ENCODE measurements at places on chromosomes 2 and 18.

- DNase-seq = no peak
Observed at GRCh38 chr2:62760026-62760425, 54.5 kb downstream of the EHBP1 start.

- peak; percentile 51 for DNase-seq
Observed at GRCh38 chr18:62420513-62421209, 95.6 kb downstream of the TNFRSF11A start.

DNA sequence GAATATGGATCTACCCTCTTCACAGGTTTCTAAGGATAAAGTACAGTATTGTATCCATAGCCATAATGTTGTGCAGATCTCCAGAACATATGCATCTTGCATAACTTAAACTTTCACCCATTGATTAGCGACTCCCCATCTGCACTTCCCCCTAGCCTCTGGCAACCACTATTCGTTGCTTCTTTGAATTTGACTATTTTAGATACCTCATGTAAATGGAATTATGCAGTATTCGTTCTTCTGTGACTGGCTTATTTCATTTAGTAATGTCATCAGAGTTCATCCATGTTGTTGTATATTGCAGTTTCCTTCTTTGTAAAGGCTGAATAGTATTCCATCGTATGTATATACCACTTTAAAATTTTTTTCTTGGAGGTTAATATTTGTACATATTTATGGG lies 128.9 kb downstream of the SMAD7 start:
- no peak for DNase-seq

- no peak for DNase-seq
Observed at GRCh38 chr2:69297216-69297615, 89.8 kb downstream of the GFPT1 start.

- DNase-seq = peak; percentile 54
Observed at GRCh38 chr18:77124452-77124922, 8.1 kb downstream of the MBP start.

GRCh38 chr2:146481629-146482028 lies 1363.2 kb upstream of the ACVR2A start:
- no peak for DNase-seq

- DNase-seq = no peak
Observed at GRCh38 chr18:23245461-23245860, 110.2 kb downstream of the CABLES1 start.

DNA sequence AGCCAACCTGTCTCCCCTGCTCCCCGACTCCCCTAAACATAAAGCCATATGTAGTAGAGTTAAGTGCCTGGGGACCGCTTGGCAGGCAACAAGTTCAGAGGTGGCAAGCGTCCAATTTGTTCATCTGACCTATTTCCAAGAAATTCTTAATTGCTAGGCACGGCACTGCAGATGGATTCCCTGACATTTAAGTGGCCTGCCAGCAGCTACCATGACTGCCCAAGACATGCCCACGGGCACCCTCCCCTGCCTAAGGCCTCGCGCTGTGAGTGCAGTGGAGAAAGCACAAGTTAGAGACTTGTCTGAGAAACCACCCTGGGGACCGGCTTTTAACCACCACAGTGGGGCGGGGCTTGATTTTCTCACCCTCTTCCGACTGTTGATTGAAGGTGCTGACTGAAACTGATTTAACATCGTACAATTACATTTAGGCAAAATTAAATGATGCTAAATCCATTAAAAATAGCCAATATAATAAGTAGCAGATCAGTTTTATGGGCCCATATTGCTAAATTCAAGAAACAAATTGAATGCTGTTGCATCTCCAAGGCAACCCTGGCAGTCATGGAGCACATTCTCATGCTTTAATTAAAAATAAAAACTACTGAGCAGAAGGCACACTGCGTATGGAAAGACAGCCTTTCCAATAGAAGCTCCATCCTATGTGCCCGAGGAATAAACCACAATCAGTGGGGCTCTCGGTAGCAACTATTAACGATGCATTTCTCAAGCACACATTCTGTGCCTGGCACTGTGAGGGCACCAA lies 163.6 kb upstream of the ACAA2 start:
- DNase-seq = no peak

DNA sequence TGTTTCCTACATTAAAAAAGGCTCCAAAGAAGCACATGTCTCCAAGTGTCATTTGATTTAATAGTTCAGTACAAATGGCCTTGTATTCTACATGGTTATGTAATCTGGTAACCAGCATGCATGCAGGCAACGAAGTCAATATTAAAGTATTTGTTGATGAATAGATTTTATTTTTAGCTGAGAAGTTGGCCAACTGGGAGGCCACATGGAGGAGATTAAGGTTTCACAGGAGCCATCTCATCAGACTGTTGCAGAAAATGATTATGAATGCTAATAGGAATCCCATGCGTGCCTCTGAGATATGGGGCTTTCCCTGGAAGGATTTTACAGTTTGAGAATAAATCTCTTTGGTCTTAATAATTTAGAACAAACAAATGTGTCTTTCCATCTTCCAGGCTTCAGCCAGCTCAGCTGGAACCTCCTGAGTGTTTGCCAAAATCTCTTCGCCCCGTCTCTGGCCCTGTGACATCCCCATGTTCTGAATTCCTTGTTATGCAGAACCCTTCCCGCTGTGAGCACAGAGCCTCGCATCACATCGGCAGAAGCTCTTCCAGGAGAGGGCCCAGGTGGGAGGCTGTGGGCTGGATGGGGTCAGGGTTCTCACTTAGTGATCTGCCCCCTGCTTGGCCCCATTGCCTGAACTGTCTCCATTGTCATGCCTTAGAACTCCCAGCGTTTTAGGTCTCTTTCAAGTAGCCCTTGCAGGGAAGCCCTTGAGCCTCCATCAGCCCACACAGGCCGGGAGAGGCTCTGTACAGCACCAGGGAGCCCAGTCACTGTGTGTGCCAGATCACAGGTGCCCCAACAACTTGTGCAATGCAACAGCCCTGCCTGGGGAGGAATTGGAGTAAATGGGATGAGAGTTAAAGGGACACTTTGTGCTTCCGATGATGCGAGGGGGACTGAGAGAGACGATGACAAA lies 190.5 kb upstream of the TWIST2 start:
- DNase-seq = no peak

GRCh38 chr2:2681711-2682251 lies 350.7 kb upstream of the MYT1L start:
- DNase-seq = no peak

DNA sequence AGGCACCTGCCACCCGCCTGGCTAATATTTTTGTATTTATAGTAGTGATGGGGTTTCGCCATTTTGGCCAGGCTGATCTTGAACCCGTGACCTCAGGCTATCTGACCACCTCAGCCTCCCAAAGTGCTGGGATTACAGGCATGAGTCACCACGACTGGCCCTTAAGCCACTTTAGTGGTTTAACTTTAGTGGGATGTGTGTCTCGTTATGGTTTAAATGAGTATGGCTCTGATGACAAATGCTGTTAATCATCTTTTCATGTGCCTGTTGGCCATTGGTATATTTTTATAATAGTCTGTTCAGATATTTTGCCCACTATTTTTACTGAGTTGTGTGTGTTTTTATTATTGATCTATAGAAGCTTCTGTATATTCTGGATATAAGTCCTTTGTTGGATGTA lies 205.9 kb downstream of the MYO1B start:
- DNase-seq = no peak

DNA sequence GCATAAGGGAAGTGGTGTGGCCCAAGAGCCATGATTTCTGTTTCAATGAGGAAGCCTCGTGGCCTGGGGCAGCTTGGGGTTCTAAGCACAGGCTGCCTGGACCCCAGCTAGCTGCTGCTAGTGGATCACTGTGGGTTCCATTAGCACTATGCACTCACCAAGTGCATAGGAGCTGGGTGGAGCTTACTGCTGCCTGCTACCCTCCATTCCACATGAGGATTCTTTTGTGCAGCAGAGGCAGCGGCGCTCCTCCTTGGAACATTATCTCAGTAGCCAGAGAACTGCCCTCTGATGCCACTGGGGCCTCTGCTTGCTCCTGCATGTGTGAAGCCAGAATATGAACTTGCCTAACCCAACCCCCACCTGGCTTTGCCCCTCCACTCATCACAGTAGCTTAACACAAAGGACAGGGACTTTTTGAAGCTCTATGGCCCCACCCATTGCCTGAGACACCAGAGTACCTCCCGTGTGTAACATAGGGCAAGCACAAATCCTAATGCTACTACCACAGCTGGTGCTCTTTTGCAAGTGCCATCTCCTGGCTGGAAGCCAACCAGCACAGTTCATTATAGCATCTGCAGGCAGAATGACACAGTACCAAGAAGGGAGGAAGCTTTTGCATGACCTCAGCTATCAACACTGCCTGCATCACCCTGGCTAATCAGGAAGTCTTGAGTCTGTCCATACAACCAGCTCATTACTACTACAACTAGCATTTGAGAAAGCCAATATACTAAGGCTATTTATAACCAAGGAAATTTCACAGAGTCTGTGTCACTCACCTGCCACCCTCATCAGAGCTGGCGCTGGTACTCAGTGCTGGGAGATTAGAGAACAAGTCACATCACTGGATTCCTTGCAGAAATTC lies 297.0 kb upstream of the GULP1 start:
- DNase-seq = no peak

GRCh38 chr2:241072553-241073165 lies 29.4 kb downstream of the MTERF4 start:
- DNase-seq = no peak

GRCh38 chr2:58056192-58056916 lies 9.7 kb downstream of the VRK2 start:
- DNase-seq = no peak

- no peak for DNase-seq
Observed at GRCh38 chr2:237196409-237196808, 110.7 kb downstream of the COPS8 start.

- no peak for DNase-seq
Observed at GRCh38 chr2:193965263-193965662, 1691.8 kb upstream of the SLC39A10 start.

- no peak for DNase-seq
Observed at GRCh38 chr2:150011161-150011730, 423.7 kb upstream of the MMADHC start.

DNA sequence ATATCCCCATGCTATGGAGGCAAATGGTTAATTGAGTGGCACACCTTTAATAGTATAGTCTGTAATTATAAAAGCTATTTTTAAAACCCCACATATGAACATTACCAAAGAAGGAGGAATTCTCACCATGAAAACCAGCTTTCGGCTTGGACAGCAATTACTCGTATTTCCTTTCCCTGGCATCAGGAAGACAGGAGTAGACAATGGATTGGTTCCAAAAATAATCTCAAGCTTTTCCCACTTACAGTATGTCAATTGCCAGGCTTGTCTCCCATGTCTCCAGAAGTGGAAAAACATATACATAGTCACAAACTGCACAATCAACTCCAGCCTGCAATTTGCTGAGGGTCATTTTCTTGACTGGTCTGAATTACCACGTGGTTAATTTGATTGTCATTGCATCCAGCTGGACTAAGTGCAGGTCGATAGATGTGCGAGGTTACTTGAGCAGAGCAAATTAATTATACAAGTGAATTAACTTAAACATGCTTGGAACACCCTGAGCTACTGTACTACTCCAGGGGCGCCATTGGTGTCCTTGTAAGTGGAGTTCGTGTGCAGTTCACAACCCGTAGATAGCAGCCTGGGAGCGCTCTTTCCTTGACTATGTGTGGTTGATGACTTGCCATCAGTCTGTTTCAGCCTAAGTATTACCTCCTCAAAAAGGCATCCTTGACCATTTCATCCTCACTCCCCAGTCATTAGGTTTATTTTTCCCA lies 124.3 kb upstream of the PELI1 start:
- DNase-seq = no peak

DNA sequence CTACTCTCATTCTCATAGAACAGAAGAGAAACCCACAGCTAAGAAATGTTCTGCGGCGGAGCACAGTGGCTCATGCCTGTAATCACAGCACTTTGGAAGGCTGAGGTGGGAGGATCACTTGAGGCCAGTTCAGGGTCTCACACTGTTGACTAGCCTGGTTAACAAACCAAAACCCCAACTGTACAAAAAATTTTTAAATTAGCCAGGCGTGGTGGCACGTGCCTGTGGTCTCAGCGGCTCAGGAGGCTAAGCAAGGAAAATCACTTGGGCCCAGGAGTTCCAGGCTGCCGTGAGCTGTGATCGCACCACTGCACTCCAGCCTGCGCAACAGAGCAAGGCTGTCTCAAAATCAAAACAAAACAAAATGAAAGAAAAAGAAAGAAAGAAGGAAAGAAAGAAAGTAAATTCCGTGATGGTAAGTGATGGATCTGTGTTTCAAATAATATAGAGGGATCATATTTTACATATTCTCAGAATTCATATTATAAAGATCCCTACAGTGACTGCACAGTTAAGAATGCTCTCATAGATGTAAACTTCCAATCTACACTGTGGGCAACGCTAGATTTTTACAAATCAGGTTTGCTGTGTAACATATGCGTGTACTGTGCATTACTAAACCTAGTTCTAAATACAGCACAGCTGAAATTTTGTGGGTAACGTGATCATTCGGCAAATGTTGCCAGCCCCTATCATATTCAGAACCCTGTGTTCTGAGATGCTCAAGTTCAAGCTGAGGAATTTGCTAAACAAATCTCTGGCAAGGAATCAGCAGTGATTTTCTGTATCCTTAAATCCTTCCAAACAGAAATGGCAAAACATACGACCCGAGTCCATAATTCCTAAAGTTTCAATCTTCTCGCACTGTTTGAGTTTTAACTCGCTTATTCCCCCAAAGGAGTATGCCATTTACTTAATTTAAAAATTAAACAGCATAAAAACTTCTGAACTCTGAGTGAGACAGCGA lies 1.2 kb upstream of the RAB12 start:
- no peak for DNase-seq

DNA sequence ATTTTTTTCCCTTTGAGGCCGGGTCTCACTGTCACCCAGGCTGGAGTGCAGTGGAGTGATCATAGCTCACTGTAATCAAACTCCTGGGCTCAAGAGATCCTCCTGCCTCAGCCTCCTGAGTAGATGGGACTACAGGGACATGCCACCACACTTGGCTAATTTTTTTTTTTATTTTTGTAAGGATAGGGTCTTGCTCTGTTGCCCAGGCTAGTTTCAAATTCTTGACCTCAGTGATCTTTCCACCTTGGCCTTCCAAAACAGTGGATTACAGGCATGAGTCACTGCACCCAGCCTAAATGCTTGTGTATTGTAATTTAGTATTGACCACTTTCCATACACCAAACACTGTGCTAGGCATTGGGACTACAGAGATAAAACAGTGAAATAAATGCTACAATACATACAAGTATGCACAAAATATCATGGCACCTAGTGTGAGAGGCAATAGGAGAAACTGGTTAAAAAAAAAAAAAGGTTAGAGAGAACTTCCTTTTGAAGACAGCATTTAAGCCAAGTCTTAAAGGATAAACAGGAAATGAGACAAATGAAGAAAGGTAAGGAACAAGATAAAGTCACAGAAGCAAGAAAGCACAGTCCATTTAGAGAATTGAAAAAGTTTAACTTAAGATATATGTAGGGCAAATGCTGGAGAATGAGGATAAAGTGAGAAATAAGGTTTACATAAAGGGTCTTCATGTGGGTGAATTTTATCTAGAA lies 113.4 kb downstream of the GORASP2 start:
- DNase-seq = no peak

DNA sequence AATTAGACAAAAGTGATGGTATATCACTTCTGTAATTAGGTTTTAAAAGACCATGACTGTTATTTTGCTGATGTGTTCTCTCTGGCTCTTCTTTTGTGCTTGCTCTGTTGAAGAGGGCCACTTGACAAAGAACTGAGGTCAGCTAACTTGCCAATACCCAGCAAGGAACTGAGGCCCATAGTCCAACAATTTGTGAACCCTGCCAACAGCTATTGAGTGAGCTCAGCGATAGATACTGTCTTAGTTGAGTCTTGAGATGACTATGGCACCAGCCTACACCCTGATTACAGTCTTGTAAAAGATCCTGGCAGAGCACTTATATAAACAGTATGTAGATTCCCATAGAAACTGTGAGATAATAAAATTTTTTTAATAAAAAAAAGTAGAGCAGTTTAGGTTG lies 103.0 kb downstream of the BMPR2 start:
- DNase-seq = no peak

GRCh38 chr2:97653473-97653872 lies 7.6 kb downstream of the COX5B start:
- no peak for DNase-seq

Data from CD8-positive, alpha-beta T cell (primary cell).